ENCODE measurements at places on chromosomes 7 and 10.

DNA sequence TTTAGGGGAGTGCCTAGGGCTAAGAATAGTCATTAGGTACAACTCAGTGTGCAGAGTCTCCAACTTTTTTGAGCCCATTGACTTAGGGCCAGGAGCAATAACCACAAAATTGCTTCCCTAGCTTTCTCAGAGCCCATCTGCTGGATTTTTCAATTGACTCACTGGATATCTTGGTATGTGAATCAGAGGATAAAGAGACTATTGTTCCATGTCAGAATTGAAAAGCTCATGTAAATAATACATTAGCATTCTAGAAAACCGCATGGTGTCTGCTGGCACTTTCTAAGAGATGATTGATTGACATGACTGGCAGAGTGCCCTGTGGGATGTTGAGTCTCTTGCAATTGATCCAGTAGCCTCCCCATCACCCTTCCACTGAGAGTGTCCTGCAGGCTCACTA lies 246.2 kb downstream of the CCDC7 start:
- peak; percentile 1 for DNase-seq

DNA sequence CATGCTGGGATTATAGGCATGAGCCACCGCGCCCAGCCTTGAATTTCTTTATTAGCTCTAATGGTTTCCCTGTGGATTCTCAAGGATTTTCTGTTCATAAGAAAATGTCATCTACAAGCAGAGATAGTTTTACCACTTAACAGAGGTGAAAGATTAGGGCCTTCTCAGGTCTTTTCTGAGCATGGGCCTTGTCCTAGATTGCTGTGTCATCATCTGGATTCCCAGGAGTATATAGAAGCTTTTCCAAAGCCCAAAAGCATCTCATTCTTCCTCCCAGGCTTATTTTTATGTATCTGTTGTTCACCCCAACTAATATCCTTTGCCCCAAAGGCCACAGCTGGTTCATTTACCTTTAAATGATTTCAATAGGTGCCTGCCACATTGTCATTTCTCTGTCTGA lies 13.7 kb upstream of the ZNF248 start:
- DNase-seq, result no peak

GRCh38 chr10:129840196-129840590 lies 123.9 kb downstream of the EBF3 start:
- no peak for DNase-seq

GRCh38 chr7:74462707-74463100 lies 9.0 kb downstream of the GTF2IRD1 start:
- DNase-seq, result no peak

Measured in NCI-H2029 treated with DMSO at 0.1 percent for 48 hours (cell line).